ENCODE measurements at places on chromosomes 5 and 9.

DNA sequence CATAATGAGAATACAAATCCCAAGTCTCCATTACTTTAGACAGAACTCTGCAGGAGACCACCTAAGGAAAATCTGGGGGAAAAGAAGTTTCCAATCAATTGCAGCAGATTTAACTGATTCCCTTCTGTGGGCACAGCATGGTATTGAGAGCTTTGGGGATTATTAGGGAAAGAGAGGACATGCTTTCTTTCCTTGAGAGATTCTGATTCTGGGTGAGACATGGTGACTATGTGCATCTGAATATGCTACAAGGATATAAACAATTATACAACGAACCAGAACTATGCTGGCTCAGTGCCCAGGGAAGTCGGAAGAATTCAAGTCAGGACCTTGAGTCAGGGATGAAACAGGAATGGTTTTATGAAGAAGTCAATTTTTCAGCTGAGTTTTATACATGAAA lies 183.7 kb downstream of the PDE4D start:
- no peak for DNase-seq

- no peak for DNase-seq
Measured at GRCh38 chr9:15670894-15671293, 118.1 kb downstream of the CCDC171 start.

- DNase-seq, result no peak
Measured at GRCh38 chr5:119852140-119852539, 222.8 kb downstream of the FAM170A start.

DNA sequence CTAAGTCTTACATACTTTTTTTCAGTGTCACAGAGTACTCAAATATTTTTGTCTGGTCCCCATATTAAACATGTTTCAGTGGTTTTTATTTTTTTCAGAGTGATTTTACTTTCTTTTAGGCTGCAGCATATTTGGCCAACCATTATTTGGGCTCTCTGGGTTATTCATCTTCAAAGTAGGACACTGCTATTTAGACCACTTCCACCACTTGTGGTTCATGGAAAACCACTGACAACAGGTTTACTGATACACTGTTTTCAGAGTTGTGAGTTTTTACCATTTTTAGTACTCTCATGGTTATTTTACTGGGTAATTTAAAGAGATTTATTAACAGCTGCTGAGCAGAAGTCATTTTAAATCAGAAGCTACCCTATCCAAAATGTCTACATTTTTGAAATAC lies 437.6 kb downstream of the KIAA0825 start:
- DNase-seq, result no peak

DNA sequence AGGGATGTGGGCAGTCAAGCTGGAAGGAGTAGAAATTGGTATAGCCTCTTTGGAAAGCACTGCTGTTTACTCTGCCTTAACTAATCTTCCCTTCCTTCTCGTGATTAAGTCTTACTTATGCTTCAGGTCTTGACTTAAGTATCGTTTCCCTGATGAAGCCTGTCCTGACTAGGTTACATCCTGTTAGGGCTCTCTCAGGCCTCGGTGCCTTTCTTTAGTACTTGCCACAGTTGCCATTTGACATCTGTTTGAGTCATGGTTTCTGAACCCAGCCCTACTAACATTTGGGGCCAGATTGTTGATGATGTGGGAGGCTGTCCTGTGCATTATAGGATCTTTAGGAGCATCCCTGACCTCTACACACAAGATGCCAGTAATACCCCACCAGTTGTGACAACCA lies 94.4 kb downstream of the GAPVD1 start:
- DNase-seq, result no peak

DNA sequence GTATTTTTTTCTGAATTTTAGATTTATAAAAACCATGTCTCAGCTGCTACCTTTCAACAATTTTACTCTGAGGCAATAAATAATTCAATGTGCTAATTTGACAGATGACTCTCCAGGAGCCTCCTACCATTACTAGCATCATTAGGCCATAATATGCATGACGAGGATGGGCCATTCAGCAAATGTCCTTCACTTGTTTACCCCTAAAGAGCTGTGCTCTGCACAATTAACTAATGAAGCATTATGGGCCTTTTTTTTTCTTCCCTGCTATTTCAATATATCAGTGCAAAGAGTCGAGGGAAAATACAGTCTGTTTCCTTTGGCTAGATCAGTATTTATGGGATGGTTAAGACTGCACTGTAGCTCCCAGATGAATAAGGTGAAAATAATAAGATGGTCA lies 627.2 kb downstream of the ISL1 start:
- DNase-seq, result no peak

- DNase-seq, result no peak
Measured at GRCh38 chr9:109031241-109031640, 17.9 kb upstream of the CTNNAL1 start.

DNA sequence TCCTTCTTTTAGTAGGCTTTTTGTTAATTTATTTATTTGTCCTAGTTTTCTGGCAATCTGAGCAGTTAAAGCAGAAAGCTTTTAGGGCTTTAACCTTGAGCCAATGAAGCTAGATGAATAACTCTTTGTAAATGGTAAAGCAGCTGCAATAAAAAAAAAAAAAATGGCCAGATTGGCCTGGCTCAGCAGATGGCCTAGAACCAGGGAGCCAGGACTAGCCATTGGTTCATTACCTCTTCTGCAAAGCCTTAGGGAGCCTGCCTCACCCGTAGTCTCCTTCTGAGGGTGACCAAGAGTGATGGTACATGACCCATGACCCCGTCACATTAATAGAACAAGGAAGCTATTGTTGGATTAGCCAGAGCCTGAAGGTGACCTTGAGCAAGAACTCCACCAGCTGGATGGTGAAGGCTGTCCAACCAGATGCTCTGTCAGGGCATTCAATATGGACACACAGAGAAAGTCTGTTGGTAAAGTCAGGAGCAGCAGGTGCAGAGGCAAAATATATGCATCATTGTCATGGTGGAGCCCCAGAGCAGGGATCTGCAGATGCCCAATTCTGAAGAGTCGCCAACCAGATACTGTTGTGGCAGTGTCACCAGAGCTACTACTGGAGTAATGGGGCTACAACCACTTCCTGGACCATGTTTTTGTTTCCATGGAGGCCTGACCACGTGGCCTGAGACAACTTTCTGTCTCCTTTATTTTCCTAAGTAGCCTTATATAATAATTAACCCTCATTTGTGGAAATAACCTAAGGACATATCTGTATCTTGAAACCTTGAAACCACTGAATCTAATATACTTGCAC lies 100.7 kb downstream of the MTX3 start:
- no peak for DNase-seq

- no peak for DNase-seq
Measured at GRCh38 chr5:150542933-150543445, 35.1 kb downstream of the NDST1 start.

DNA sequence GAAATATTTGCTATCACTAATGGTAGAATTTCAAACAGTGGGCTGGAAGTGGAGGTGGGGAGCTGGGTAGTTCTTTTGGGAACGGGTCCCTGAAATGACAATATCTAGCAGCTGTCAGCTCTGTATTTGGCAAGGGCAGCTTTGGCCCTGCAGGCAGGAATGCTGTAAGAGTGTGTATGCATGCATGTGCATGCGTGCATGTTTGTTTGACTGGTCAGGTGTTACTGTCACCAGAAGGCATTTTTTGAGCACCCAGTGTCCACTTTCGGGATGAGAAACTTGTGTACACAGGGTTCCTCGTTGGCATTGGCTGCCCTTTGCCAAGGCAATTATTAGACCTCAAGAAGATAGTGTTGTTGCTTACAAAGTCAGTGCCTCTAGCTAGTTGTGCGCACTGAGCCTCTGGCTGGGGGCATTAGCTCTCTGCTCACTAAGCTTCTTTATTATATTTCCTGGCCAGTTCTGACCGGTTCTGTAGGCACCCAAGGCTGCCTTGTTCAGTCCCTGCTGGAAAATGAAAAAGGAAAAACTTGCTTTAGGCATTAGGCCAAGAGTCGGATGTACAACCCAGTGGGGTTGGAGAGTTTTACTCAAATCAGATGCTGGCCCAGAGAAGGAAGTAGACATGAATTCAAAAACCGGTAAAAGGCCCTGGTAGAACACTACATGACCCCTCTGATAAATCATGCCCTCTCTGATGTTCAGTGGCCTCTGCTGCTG lies 2.0 kb downstream of the CYFIP2 start:
- no peak for DNase-seq

GRCh38 chr9:38732885-38733284 lies 13.0 kb upstream of the FAM240B start:
- DNase-seq, result no peak
